ENCODE measurements at places on chromosomes 4 and X.
A peak's percentile ranks its signal among the peaks of the same experiment; 100 is the strongest.

- DNase-seq, result peak; percentile 68
These were observed 23.4 kb downstream of the CCNI start for GRCh38 chr4:77052352-77052751.

DNA sequence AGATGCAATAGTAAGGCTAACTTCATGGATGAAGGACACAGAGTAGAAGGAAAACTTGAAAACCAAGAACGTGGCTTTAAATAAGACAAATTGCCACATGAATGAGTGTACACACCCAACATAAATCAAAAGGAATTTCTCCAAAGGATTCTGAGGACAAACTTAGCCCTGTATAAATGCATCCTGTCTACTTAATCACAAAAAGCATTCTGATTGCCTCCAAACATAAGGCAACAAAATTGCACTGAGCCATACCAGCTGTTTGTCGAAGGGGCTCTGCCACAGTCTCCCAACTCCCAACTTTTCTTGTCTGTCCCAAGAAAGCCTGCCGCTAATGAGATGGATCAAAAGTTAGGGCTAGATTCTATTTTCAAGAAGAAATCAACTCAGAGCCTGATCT lies 194.3 kb downstream of the SOWAHB start:
- DNase-seq, result no peak

- no peak for DNase-seq
These were observed 111.9 kb downstream of the GLRA3 start for GRCh38 chr4:174716986-174717770.

- no peak for DNase-seq
These were observed 114.7 kb downstream of the NWD2 start for GRCh38 chr4:37359261-37359660.

DNA sequence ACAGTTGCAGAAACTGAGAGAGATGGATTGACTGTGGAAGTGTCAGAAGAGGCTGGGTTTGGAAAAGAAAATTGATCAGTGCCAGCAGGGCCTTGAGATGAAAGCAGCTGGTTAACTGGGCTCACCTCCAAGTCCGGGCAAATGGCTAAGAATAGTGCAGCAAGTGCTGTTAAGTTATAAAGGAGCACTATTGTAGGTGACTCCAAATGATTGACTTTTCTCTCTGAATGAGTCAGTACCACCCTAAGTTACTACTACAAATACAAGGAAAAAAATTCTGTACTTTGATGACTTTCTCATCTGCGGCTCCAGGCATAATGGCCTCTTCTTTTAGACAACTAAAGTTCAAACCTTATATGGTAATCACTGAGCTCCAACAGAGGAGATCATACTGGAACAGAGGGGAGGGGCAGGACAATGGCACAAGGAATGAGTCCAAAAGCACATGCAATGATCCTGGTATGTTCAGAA lies 733.4 kb upstream of the INTU start:
- DNase-seq, result no peak

DNA sequence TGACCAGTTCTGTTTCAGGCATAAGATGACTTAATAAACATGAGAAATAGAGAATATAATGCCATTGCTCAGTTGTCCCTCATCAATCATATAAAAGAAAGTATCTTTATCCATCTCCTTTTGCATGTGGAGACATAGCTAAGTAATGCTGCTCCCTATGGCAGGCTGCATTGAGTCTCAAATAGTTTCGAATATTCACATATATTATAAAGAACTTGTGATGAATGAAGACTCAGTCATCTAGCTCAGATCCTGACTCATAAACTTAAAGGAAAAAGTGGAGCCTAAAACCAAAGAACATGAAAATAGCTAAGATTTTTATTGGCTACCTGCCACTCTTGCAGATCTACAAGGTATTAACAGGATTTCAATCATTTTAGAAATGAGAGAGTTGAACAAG lies 11.7 kb upstream of the TLL1 start:
- DNase-seq, result no peak

DNA sequence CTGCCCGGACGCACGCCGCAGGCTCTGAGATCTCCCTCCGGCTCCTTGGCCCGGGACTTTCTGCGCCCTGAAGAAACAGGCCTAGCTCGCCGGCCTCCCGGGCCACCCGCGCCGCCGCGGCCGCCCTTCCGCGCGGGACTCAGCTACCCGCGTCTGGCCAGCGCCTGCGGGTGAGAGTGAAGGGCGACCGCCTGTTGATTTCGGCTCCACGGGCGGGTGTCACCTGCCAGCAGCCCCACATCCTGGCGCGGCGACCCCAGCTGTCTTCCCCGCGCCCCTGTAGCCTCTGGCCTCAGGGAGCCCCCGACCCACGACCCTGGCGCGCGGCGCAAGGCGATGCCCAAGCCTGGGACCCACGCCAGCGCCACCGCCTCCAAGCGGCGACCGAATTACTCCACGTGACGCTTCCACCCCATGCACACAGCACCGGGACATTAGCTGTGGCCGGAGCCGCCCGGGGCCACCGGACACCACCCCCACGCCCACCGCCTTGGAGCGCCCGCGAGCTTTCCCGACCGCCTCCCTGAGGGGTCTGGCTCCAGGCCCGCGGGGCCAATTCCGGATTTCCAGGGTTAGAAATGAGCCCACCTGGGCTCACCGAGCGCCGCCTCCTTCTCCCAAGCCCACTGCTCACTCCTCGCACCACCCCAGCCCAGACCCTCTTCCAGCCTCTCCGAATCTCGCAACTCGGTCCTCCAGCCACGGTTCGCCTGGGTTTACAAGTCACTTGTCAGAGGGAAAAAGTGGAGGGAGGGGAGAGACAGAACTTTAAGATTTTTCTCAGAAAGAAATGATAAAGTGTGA lies 10.2 kb downstream of the ARX start:
- DNase-seq, result no peak

- DNase-seq, result no peak
These were observed 95.9 kb downstream of the PDS5A start for GRCh38 chr4:39881789-39882188.
